Stimulated activated CD4-positive, alpha-beta T cell treated with anti-CD3 and anti-CD28 coated beads, Interleukin-12 subunit alpha, Interleukin-12 subunit beta, amount 100 ng/mL, for 4 hours (primary cell): ENCODE measurements at places on chromosomes 2 and 18.

- DNase-seq, result no peak
These were observed 101.0 kb upstream of the CERS6 start for GRCh38 chr2:168355121-168355520.

DNA sequence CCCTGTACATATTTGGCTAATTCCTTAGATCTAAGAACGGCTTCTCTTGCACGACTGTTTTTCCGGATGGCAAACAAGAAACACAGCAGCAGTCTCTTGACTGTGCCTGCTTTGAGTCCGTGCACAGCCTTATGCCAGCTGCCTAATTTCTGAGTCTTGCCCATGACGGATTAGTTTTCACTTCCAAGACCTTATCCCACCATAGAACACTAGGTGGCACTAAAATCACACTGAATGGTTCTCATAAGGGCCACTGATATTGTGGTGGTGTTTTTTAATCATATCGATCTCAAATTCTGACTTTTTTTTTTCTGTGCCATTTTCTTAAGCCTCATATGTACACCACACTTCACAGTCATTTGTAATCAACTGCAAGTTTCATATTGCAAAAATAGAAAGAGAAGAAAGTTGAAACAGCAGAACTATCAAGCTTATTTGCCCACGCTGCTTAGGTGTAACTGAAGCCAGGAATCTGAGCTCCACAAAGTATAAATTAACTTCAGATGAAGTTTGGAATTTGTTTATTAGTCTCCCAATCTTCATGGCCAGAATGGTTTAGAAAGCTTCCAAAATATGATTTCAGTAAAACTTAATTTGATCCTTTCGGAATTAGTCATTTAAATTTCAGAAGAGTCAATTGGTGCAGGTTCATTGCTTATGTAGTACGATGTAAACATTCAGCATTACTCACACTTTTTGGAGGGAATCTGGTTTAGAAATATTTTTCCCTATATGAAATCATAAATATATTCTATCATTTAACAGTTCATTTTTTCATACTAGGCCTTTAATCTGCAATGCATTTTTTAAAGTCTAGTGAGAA lies 45.5 kb upstream of the SCN7A start:
- DNase-seq, result no peak

GRCh38 chr2:11500702-11501303 lies 33.0 kb upstream of the GREB1 start:
- DNase-seq, result no peak

GRCh38 chr2:204187229-204188083 lies 250.9 kb downstream of the ICOS start:
- DNase-seq, result no peak

GRCh38 chr2:82781176-82781915 lies 1677.7 kb downstream of the SUCLG1 start:
- no peak for DNase-seq

DNA sequence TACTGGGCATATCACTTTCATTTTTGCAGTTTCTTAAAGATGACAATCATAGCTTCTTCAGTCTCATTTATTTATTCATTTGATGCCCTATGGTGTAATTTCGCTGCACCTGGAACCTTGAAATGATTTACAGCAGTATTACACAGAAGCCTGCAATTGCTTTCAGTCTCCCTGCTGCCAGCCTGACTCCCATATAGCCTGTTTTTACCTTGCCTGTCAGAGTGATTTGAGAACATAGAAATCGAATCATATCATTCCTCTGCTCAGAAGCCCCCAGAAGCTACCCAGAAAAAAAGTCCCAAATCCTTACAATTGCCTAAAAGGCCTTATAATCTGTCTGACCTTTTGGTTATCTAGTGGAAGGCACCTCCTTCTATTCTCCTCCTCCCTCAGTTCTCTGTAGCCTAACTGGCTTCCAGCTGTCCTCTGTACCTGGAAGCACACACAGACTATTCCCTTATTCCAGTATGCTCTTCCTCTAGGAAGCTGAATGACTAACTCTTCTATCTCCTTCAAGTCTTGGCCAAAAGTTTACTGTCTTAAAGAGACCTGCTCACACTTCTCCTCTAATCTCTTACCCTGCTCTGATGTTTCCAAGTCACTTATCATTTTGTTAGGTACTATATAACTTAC lies 12.6 kb downstream of the SCN3A start:
- DNase-seq, result no peak

GRCh38 chr2:25316101-25316500 lies 25.6 kb downstream of the DNMT3A start:
- no peak for DNase-seq

GRCh38 chr2:151654891-151655290 lies 79.4 kb downstream of the NEB start:
- no peak for DNase-seq

DNA sequence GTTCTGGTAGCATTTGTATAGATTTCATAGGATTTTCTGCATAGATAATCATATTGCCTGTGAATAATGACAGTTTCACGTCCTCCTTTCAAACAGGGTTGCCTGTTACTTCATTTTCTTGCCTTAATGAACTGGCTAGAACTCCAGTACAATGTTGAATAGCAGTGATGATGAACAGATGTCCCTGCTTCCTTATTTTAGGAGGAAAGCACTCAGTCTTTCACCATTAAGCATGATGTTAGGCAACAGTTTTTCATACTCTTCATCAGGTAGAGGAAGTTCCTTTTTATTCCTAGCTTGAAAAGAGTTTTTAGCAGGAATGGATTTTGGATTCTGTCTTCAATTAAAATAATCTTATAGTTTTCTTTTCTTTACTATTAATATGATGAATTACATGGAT lies 39.7 kb downstream of the C2orf76 start:
- DNase-seq, result no peak

GRCh38 chr2:176455816-176456291 lies 186.6 kb downstream of the MTX2 start:
- no peak for DNase-seq

- no peak for DNase-seq
These were observed 24.6 kb upstream of the CASP10 start for GRCh38 chr2:201158111-201158929.

DNA sequence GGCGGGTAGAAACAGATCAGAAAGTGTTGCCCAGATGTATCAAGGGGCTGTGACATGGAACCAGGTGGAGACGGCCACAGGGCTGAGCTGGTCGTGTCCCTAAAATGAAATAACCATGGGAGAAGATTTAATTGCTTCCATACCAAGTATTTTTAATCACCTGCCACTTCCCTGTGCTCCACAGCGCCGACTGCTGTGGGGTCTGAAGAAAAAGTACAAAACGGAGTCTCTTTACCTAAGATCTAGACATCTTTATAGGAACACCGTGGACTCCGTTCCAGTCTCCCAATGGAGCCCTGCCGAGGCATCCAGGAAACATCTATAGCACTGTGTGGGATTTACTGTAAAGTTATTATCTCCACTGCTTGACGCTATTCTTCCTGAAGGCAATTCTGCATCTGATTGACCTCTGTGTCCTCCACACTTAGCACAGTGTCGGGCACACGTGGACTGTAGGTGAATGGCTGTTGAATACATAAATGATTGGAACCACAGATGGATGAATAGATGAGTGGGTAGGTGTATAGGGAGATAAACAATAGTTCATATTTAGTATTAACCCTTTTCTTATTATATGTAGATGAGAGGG lies 21.6 kb upstream of the GYPC start:
- peak; percentile 20 for DNase-seq

DNA sequence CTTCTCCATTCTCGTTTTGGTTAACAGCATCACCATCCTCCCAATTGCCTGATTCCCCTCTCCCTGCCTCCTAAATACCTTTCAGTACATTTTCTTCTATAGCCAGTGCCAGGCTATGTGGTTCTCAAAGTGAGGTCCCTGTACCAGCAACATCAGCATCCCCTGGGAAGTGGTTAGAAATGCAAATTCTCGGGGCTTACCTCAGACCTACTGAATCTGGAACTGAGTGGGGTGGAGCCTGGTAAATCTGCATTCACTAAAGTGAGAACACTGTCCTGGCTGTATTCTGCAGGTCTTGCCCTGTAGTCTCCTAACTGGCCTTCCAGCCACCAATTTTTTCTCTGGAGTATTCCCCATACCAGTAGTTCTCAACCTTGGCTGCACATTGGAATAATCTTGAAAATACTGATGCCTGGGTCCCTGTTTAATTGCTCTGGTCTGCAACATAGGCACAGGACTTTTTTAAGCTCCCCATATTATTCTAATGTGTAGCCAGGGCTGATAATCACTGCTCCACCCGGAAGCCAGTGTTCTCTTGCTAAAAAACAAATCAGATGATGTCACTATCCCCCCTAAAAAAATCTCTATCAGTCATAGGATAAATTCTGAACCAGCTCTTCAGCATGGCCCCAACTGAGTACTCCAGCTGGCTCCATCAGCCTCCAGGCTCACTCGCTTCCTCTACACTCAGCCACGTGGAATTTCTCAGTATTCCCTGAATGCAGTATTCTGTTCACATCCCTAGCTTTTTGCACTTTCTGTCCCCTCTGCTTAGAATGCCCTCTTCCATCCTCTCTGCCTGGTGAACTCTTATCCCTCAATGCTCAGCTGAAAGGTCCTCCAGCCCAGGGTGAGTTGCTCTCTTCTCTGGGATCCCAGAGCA lies 98.4 kb downstream of the CDK15 start:
- DNase-seq, result no peak

- DNase-seq, result no peak
These were observed 9.8 kb upstream of the RAB17 start for GRCh38 chr2:237600205-237600846.

GRCh38 chr2:215378045-215378444 lies 57.8 kb downstream of the FN1 start:
- no peak for DNase-seq

DNA sequence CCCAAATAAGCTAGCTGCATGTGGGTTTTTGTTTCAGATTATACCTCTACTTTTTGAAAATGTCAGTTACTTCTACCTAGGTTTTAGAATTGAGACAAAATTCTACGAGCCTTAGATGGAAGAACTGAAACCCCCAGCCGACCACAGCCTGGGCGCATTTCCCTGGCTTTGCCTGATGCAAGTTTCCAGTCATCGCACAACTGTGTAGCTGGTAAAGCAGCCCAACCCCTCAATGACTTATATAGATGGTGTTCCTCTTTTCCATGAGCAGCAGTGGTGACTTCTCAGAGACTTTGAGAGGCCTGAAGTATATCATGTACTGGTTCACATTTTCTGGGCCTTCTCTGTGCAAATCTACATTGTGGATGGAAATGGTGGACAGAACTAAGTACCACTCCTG lies 515.4 kb upstream of the RAB6C start:
- no peak for DNase-seq

GRCh38 chr2:64477979-64478378 lies 24.0 kb downstream of the LGALSL start:
- no peak for DNase-seq

GRCh38 chr18:79508565-79509535 lies 113.1 kb downstream of the NFATC1 start:
- no peak for DNase-seq

DNA sequence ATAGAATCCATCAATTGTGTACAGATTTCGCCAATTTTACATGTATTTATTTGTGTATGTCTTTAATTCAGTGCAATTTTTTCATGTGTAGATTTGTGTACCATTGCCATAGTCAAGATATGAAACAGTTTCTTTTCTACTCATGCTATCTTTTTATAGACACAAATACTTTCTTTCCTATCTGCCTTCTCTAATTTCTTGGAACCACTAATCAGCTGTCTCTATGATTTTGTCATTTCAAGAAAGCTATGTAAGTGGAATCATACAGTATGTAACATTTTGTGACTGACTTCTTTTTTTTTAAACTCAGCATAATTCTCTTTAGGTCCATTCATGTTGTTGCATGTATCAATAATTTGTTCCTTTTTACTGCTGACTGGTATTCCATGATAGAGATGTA lies 33.3 kb downstream of the KIAA1328 start:
- no peak for DNase-seq

- DNase-seq, result no peak
These were observed 79.3 kb downstream of the SH3RF3 start for GRCh38 chr2:109208071-109208950.

DNA sequence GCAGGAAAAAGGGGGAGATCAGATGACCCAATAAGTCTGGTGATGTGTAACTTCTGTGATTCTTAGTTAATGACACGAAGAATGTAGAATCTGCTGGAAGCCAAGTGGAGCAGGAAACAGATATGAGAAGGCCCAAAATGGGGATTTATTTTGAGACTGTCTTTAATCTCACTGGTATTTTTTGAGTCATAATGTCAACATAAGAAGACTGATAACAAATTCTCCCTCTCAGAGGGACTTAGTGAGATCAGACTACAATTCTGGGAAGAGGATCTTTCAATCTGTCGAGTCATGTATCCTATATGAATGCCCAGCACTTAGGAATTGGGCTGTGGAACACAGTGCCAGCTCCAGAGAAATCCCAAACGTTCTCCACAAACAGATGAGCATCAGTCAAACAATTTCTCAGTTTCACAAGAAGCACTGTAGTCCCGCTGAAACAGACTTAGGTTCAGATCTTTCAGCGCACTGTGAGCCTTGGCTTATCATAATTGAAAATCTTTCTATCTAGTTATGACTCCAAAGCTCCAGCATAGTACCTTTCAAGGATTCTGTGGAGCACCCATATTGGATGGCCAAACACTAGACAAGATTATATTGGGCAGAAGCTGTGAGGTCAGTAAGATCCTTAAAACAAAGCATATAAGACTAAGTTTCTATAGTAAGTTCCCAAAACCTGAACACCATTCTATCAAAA lies 738.2 kb downstream of the LRP1B start:
- DNase-seq, result no peak

DNA sequence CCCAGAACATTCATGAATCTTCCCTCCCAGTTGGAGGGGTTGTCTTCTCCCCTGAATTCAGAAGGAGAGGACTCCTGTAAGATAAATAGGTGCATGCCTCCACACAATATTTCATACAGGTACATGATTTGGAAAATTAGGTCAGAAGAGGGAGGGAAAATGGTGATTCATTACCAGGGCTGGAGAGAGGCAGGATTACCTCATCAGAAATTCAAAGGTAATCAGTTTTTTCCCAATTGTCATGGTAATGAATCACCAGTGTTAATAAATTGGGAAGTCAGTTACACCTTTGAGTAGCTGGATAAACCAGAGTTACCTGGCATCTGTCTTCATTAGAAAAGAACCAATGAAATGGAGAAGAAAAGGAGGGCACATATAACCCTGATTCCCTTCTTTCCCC lies 128.5 kb downstream of the EN1 start:
- DNase-seq, result no peak

DNA sequence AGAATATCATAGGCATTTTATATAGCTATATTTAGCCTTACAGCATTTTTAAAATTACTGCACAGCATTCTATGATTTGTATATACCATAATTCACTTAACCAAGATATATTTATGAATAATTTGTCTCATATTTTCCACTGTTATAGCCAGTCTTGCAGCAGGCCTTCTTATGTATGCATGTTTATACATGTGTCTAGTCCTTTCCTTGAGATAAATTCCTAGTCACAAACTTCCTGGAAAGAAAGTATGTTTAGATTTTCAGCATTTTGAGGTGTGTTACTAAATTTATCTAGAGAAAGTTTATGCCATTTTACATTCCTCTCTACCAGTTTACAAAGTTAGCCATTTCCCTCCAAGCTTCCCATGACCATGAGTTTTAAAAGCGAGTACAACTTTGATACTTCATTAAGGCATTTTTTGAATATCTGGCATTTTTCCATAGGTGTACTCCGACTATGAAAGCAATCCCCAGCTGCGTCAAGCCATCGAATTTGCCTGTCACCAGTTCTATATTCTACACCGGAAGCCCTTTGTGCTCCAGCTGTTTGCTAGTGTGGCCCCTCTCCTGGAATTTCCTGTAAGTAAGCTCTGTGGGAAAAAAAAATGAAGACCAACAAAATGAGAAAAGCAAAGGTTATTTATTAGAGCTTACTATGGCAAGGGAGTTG lies 59.4 kb upstream of the RPE start:
- DNase-seq, result no peak
